ENCODE measurements at places on chromosomes 6 and 20.

- no peak for DNase-seq
Observed at GRCh38 chr20:17725094-17725835, 25.5 kb downstream of the BANF2 start.

GRCh38 chr6:23981923-23982322 is 144.1 kb upstream of the NRSN1 start:
- DNase-seq, result no peak

DNA sequence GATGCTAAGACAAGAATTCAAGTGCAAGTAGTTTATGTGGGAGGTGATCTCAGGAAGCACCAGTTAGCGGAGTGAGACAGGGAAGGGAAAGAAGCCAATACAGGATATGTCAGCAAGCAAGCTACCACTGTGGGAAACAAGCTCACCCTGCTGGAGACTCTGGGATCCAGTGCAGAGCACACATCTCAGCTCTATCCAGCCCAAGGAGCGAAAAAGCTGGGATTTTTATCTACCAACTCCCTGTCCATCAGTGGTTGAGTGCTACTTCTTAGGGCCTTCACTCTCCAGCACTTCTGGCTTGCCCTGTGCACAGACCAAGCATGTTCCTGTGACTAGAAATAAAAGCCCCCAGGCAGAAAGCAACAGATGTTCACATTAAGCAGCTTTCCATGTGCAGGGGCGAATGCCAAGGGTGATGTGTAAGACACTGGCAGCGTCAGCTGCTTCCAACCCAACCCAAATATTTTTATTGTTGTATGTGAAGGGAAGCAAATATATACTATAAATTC is 10.8 kb upstream of the RNF24 start:
- no peak for DNase-seq

DNA sequence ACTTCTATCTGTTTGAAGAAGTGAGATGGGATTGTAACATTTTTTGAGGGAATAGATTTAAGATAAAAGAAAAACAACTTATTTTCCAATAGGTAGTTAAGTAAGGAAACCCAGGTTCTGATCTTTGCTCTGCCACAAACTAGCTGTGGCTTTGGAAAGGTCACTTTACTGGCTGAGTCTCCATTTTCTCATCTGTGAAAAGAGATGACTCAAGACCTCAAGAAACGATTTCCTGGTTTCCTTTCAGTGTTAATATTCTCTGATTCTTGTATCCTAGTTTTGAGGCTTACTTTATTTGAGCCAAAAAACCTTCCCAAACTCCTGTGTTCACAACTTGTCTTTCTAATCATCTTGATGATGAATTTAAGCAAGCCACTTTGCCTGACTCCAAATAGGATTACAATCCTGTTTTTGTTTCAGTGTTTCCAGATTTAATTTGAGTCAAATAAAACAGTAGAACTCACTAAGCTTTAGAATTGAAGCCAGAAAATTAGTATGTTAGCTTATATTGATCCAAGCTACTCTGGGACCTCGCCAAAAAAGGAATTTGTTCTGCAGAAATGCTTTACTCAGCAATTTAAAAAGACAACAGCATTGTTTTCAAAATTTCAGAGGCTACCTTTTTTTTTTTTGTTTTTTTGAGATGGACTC is 51.1 kb downstream of the ENPP1 start:
- DNase-seq, result no peak

DNA sequence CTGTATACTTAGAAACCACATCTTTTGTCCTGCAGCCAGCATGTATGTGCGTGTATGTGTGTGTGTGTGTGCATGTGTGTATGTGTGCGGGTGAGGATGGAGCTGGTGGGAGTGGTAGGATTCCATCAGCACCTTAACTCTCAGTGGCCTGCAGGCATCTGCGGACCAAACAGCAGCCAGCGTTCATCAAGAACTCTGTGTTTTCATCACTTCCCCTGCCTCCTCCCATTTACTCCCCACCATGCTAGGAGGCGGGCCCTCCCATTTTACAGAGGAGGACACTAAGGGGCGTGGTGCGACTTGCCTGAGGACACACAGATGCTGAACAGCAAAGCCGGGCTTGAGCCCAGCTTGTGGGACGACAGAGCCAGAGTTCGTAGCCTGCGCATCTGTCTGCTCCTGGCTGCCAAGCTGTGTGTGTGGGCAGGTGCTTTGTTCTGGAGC is 8.9 kb downstream of the VSTM2L start:
- DNase-seq, result no peak

- DNase-seq, result no peak
Observed at GRCh38 chr20:22180244-22180643, 404.1 kb downstream of the FOXA2 start.

- DNase-seq, result no peak
Observed at GRCh38 chr6:140036196-140036595, 661.7 kb upstream of the CITED2 start.

GRCh38 chr20:36439040-36439730 is 102.1 kb upstream of the MYL9 start:
- DNase-seq, result peak; percentile 69

GRCh38 chr6:89416796-89417195 is 4.7 kb upstream of the RRAGD start:
- no peak for DNase-seq

- no peak for DNase-seq
Observed at GRCh38 chr20:4512891-4513550, 208.7 kb upstream of the PRND start.

DNA sequence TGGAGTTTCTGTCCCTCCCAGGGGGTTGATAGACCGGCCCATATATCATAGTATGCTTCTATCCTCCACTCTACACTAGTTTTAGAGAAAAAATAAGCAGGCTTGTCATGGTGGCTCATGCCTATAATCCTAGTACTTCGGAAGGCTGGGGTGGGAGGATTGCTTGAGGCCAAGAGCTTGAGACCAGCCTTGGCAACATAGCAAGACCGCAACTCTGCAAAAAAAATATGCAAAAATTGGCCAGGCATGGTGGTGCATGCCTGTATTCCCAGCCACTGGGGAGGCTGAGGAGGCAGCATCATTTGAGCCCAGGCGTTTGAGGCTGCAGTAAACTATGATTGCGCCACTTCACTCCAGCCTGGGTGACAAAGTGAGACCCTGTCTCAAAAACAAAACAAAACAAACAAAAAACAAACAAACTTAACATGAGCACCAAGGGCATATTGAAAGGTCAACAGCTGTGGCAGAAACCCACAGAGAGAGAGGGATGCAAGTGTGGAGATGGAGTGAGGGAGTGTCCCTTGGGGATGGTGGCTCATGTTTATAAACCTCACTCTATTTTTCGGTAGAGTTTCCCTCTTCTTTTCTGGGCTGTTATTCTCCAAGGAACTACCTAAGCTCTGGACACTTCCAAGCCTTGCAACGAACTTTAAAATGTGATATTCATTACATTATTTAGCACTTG is 24.1 kb downstream of the SLC24A3 start:
- DNase-seq, result no peak

- peak; percentile 39 for DNase-seq
Observed at GRCh38 chr6:119348096-119348747, 1.3 kb downstream of the MAN1A1 start.

- DNase-seq, result no peak
Observed at GRCh38 chr6:122042960-122043735, 356.3 kb upstream of the HSF2 start.

DNA sequence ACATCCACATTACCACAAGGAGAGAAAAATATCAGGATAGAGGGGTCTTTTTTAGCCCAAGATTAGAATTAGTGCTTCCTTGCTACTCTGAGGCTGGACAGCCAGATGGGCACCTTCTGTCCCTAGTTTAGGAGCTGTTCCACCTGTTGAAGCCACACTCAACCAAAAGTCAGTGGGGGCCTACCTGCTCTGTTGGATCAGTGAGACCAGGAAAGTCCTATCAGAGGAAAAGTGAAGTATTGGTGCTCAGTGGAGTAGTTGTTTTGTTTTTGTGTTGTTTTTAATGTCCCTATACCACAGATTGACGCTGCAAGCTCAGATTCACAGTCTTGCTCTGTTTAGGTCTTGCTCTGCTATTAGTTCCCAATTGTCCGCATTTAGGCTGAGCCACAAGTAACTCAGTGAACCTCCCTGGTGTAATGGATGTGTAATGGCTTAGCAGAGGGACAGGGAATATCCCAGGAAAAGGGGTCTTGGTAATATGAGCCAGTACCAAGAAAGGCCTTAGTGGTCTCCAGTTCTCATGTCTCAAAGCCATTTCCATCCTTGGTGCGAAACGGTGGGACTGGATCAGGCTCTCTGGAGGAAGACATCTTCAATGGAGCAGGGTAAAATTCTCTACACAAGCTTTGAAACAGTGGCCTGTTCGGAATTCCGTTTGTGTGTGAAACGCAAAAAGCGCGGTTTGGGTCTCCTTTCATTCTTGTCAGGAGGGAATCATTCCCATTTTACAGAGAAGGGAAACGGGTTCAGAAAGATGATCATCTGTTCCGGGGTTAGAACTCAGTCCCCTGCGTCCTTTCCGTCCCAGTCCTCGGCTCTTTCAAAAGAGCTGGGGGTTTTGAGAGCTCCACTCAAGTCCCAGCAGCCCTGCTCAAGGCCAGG is 631 bp upstream of the PABPC1L start:
- no peak for DNase-seq

GRCh38 chr6:16524380-16524707 is 236.9 kb downstream of the ATXN1 start:
- DNase-seq, result no peak

- no peak for DNase-seq
Observed at GRCh38 chr6:138555421-138555988, 56.2 kb upstream of the NHSL1 start.

DNA sequence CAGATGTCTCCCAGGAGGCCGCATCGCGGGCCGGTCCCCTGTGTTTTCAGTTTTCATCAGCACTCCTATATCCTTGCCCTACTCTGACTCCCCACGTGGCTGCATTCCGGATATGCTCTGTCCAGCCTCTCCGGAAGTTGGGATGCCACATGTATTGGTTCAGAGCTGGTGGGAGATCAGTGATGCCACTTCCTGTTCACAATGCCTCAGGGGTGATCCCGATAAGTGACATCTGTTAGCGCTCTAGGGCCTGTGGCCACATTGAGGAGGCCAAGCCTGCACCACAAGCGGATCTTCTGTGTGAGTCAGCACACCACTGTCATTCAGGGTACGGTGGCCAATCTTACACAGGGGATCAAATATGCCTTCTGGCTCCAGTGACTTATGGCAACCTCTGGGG is 57.8 kb downstream of the PPP1R3G start:
- no peak for DNase-seq

DNA sequence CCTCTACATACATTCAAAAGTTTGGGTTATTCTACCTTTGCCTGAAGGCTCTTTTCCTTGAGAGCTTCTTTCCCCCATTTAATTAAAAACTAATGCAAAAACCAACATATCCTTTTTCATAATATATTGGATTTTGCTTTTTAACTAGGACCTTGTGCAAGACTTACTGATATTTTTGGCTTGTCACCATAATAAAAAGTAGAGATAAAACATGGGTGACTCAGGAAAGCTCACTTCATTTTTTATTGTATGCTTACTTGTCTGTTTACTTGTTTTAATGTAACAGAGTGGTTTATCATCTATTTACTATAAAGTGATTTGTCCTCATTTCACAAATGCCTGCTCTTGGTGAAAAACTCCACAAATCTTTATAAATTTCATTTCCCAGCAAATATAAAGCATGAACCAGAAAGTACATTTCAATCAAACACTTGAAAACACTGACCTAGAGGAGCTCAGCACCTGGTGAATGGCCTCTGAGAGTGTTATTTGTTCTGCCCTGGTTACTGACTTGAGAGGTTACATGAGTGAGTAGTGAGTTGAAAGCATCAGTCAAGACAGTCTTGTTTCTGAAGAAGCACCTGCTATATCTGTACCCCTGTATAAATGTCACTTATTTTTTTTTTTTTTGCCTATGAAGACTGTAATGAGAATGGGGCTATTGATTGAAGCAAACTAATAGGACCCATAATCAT is 20.8 kb downstream of the ADGRG6 start:
- DNase-seq, result no peak

GRCh38 chr6:1256435-1257008 is 55.4 kb upstream of the FOXQ1 start:
- DNase-seq, result no peak

- no peak for DNase-seq
Observed at GRCh38 chr6:2743280-2744208, 7.2 kb downstream of the MYLK4 start.

DNA sequence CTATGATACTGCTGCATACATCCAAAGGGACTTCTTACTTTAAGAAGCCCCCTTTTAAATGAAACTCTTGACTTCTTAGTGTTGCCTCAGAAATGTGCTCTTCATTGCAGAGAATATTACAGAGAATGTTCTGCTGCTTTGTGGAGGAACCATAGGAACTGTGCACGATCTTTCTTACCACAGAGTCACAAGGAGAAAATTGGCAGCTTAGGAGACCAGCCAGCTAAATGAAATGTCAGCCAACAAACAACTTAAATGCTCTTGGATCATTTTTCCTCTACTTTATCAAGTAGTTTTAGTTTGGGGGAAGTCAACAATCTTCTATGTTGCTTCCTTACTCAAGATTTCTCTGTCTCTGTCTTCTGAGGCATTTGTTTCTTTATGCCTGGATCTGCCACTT is 125.9 kb upstream of the MLIP start:
- no peak for DNase-seq

- DNase-seq, result no peak
Observed at GRCh38 chr20:35005463-35005961, 49.8 kb downstream of the MYH7B start.

DNA sequence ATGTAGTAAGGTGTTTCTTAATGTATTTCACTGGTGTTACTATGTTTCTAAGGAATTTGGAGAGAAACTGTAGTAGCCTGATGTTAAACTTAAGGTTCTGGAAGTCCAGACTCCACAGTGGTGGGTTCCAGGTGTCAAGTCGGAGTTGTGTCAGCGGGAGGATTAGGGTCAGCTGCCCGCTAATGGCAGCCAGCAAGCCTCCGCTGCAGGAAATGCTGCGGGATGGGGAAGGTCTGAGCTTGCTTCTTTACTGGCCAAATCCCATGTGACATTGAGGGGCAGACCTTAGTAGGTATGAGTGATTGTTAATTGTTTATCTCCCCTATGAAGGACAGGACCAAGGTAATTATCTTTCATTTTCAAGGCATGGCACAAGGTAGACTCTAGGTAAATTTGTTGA is 3.7 kb upstream of the ARID1B start:
- DNase-seq, result no peak

DNA sequence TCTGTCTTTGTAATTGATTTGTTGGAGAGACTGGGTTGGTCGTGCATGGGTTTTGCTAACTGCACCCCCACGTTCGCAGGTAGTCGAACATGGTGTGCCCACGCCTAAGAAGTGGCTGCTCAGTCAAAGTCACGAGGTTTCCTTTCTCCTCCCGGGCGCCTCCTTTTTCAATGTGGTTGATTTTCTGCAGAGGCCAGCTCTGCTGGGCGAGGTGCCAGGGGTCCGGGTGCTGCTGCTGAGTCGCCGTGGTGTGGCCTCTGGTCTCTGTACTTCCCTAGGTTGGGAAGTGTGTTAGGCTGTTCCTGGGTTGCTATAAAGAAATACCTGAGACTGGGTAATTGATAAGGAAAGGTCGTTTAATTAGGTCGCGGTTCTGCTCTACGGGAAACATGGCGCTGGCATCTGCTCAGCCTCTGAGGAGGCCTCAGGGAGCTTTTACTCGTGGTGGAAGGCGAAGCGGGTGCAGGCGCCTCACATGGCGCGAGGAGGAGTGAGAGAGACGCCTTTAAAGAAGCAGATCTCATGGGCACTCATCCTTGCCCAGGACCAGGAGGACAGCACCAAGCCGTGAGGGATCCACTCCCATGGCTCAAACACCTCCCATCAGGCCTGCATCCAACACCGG is 14.1 kb downstream of the OSBPL2 start:
- no peak for DNase-seq

GRCh38 chr6:139287868-139288267 is 3.9 kb downstream of the TXLNB start:
- no peak for DNase-seq

GRCh38 chr6:169184419-169184818 is 69.2 kb downstream of the THBS2 start:
- DNase-seq, result no peak

- no peak for DNase-seq
Observed at GRCh38 chr20:41155261-41155660, 17.9 kb downstream of the PLCG1 start.

All from stimulated activated CD4-positive, alpha-beta T cell treated with anti-CD3 and anti-CD28 coated beads, Interleukin-4, amount 100 ng/mL, for 1 hour (primary cell).